ENCODE measurements at places on chromosomes 7 and 10. TPM values are rescaled to one million over a fixed set of nuclear protein-coding genes. Genes with fewer than 3 reads are reported as not detected.

Gene PNLIP
- 1.1 TPM for total RNA-seq

Gene HOXA7
- 7.9 TPM for total RNA-seq

Gene CHRM2
- total RNA-seq: not detected

GRCh38 chr7:70093205-70093904 lies 495.1 kb downstream of the AUTS2 start:
- H3K4me3 ChIP-seq: no peak overlapping the region
- peak; percentile 35 for DNase-seq
- peaks cover 3% of the 10 kb centered on the region for H3K4me1 ChIP-seq
- H3K36me3 ChIP-seq: no peaks in the 10 kb centered on the region
- no peaks in the 10 kb centered on the region for H3K27me3 ChIP-seq

DNA sequence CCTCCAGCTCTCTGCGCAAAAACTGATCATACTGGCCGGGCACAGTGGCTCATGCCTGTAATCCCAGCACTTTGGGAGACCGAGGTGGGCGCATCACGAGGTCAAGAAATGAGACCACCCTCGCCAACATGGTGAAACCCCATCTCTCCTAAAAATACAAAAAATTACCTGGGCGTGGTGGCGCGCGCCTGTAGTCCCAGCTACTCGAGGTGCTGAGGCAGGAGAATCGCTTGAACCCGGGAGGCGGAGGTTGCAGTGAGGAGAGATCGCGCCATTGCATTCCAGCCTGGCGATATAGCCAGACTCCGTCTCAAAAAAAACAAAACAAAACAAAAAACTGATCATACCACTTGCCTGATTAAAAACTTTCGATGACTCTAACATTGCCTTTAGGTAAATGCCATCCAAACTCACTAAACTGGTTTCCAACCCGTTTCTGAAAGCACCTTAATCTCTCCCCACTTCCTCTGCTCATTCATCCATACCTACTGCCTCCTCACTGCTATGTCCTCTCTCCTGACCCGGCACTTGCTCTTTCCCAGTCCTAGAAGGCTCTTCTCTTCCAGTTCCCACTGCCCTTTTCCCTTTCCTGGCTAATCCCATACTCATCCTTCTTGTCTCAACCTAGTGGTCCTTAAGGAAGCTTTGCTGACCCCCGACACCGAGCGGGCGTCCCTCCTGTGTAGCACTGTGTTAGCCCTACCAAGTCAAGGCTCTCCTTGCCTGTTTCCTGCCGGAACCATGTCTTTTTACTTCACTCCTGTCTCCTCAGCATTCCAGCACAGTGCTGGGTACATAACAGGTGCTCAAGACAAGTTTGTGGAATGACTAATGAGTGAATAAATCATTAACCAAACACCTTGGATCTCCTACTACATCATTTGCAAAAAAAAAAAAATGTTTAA lies 686 bp upstream of the MIOS start:
- peak overlapping the region; percentile 6 for H3K27ac ChIP-seq
- no peaks in the 10 kb centered on the region for H3K36me3 ChIP-seq
- H3K4me1 ChIP-seq: peaks cover 38% of the 10 kb centered on the region
- no peaks in the 10 kb centered on the region for H3K27me3 ChIP-seq

DNA sequence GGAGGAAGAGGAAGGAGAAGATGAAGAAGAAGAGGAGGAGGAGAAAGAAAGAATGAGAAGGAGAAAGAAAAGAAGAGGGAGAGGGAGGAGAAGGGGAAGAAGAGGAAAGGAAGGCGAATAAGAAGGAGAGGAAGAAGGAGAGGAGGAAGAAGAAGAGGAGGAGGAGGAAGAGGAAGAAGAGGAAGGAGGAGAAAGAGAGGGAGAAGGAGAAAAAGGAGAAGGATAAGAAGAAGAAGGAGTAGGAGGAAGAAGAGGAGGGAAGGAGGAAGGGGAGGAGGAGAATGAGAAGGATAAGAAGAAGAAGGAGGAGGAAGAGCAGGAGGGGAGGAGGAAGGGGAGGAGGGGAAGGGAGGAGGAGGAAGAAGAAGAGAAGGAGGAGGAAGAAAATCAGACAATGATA lies 149.2 kb upstream of the LYZL2 start:
- no peak overlapping the region for H3K27ac ChIP-seq
- H3K4me1 ChIP-seq: peaks cover 2% of the 10 kb centered on the region
- no peaks in the 10 kb centered on the region for H3K36me3 ChIP-seq
- H3K27me3 ChIP-seq: no peaks in the 10 kb centered on the region
- DNase-seq: no peak
